ENCODE measurements at places on chromosomes 2 and 18. TPM values are rescaled to one million over a fixed set of nuclear protein-coding genes. Genes with fewer than 3 reads are reported as not detected.

The IL36B gene
- total RNA-seq: not detected

The POTEI gene
- total RNA-seq: not detected

The ABCA12 gene
- total RNA-seq: under 0.01 TPM

The SOS1 gene
- total RNA-seq: 30.0 TPM

The TBC1D8 gene
- total RNA-seq: 12.8 TPM

The PLEK gene
- total RNA-seq: not detected

The ACTG2 gene
- 4.1 TPM for total RNA-seq

The M1AP gene
- not detected for total RNA-seq

The RPRM gene
- total RNA-seq: 0.15 TPM

The DCDC2C gene
- total RNA-seq: not detected

The HAAO gene
- 6.3 TPM for total RNA-seq

The RABL2A gene
- 9.9 TPM for total RNA-seq

The ABI2 gene
- total RNA-seq: 31.1 TPM

The MARCHF4 gene
- total RNA-seq: 1.5 TPM

The EML6 gene
- 0.66 TPM for total RNA-seq

The AOX1 gene
- 38.1 TPM for total RNA-seq

The HOXD1 gene
- total RNA-seq: not detected

The CCDC85A gene
- 0.66 TPM for total RNA-seq

The PROKR1 gene
- not detected for total RNA-seq

The GRP gene
- not detected for total RNA-seq

The KIAA1328 gene
- 5.1 TPM for total RNA-seq

The KCNK3 gene
- total RNA-seq: under 0.01 TPM

The TRABD2A gene
- 17.5 TPM for total RNA-seq

The SP110 gene
- total RNA-seq: 9.8 TPM

The THAP4 gene
- 54.3 TPM for total RNA-seq

The MAP3K19 gene
- total RNA-seq: not detected

The TRAK2 gene
- total RNA-seq: 53.4 TPM

The ATG4B gene
- total RNA-seq: 67.6 TPM

The EN1 gene
- not detected for total RNA-seq

The C2orf80 gene
- not detected for total RNA-seq

The SNED1 gene
- 52.9 TPM for total RNA-seq

The ASB18 gene
- total RNA-seq: not detected

The ACP1 gene
- 96.4 TPM for total RNA-seq

The TEKT4 gene
- not detected for total RNA-seq

The SLC9A2 gene
- under 0.01 TPM for total RNA-seq

The SLC11A1 gene
- total RNA-seq: 0.33 TPM

The KRTCAP3 gene
- total RNA-seq: not detected

The SERPINB4 gene
- total RNA-seq: not detected

The GKN2 gene
- not detected for total RNA-seq

The CLK1 gene
- 75.3 TPM for total RNA-seq

The CIB4 gene
- not detected for total RNA-seq

The OXER1 gene
- not detected for total RNA-seq

The LBX2 gene
- total RNA-seq: 6.3 TPM

The ORC4 gene
- total RNA-seq: 25.0 TPM

The TRIM43 gene
- total RNA-seq: not detected

The TUBA3E gene
- not detected for total RNA-seq

The IGFBP2 gene
- total RNA-seq: 6.9 TPM

The MRPL44 gene
- 33.9 TPM for total RNA-seq

The RRM2 gene
- total RNA-seq: 5.3 TPM

The SNORC gene
- 0.29 TPM for total RNA-seq

The UGT1A5 gene
- total RNA-seq: not detected

The UGT1A10 gene
- not detected for total RNA-seq
